ENCODE measurements at places on chromosomes 6 and 20.

- DNase-seq = no peak
These were observed 6.7 kb upstream of the LAMP5 start for GRCh38 chr20:9507544-9508239.

DNA sequence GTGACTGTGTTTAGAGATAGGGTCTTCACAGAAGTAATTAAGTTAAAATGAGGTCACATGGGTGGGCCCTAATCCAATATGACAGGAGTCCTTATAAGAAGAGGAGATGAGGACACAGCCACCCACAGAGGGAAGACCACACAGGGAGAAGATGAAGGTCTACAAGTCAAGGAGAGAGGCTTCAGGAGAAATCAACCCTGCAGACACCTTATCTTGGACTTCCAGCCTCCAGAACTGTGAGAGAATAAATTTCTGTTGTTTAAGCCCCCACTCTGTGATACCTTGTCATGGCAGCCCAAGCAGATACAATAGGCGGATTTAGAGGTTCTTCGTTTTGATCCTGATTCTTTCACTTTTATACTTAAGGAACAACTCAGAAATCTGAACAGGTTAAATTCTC, 63.5 kb upstream of the NEDD9 start:
- DNase-seq = no peak

GRCh38 chr6:19925533-19925932, 88.4 kb downstream of the ID4 start:
- DNase-seq = peak; percentile 10

DNA sequence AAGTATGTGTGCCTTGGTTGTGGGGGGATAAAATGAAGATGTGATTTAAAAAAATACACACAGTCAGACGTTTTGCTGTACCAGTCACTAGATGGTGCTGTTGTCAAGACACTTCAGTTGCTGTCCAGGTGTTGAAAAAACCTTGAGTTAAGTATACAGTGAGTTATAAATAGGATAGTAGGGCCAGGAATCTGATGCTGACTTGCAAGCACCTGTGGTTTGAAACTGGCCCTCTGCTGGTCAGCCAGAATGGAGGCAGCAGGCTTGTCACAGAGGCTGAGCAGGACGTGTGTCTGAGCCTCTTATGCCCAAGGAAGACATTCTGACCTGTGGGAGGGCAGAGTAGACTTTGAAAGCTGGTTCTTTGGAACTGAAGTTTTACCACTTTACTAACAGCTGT, 27.8 kb downstream of the RNF8 start:
- peak; percentile 71 for DNase-seq

DNA sequence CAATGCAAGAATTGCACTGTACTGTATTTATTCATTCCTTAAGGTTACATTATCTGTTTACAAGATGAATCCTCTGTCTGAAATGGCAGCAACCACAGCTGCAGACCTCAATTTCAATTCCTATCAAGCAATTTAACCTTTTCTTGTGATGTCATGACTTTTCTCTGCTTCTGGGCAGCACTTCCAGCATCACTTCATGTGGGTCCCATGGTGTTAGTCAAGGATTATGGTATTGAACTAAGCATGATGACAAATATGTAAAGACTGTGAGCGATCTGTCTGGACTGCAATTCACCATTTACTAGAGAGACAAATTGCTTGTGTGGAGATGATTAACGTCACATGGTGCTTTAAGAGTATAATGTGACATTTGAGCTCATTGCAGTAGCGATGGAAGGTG, 90.5 kb upstream of the CCN2 start:
- no peak for DNase-seq

DNA sequence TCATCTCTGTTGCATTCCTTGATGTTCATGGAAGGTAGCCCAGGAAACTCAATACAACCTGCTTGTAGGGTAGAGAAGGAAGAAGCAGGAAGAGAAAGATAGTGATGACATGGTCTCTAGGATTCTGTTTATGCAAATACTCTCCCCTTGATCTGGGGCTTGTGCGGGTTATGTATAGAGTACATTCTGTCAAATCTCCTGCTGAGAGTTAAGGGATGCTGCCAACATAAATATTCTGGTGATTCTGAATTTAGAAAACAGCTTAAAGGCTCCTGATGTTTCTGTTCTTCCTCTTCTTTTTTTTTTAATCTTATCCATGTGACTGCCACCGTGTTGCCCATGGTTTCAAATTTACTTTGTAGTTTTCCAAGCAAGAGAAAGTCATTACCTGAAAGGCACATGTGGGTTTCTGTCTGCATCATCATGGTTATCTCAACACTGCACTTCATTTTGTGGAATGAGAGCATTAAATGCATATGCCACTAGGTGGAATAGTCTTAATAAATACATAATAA, 150.6 kb downstream of the RPS12 start:
- DNase-seq = no peak

DNA sequence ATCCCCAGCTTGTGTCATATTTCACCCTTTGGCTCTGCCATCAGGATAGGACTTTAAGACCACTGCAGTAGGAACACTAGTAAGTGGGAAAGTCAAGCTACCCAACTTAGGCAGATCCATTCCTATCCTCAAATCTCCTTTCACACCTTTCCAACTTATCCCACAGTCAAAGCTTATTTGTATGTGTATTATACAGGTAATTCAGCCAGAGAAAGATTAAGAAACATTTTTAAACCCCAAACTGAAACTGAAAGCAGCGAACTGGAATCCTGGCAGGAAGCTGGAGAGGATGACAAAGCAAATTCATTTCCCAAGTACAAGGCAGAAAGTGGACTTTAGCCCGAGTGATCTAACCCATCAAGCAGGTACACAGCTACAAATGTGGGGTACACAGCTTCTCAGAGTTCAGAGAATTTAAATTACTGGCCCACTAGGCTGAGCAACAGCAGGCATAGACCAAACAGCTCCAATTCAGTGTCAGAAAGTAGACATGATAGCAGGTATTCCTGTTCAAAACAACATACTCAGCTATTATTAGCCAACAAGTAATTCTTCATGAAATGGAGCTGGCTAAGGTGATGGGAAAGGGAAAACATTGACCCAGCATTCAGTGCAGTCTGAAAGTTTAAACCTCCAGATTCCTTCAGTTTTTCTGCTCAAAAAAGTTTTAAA, 39.1 kb downstream of the ILRUN start:
- no peak for DNase-seq

GRCh38 chr20:62049342-62050165, 16.1 kb downstream of the TAF4 start:
- no peak for DNase-seq

DNA sequence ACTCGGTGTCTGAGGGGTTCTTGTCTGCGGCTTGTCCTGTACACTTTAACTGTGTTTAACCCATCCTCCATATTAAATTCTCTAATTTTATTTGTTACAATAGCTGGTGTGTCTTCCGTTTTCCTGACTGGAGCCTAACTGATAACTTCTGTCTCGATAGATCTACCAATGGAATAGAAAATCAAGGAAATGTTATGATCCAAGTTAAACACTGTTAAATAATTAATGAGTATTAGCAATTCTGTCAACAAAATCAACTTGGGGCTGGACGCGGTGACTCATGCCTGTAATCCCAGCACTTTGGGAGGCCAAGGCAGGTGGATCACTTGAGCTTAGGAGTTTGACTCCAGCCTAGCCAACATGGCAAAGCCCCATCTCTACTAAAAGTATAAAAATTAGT, 81.7 kb downstream of the DNAH8 start:
- no peak for DNase-seq

- DNase-seq = no peak
These were observed 1.1 kb upstream of the GDAP1L1 start for GRCh38 chr20:44245977-44246376.

DNA sequence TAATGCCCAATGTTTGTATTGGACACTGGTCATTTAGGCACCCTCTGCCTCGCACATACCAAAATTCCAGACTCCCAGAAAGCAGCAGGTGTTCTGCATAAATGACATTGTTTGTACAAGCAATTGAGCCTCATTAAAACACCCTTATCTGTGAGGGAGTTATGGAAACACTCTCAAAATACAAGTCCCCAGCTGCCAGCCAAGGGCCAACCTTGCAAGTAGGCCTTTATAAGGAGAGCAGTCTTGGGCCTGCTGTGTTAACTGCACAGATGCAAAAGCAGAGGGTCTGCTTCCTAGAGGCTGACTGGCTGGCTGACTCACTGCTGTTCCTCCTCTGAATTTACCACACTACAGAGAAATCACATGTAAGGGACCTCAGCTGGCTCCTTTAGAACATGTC, 150.4 kb upstream of the HMGN3 start:
- no peak for DNase-seq

GRCh38 chr6:131394768-131395432, 178.1 kb upstream of the ARG1 start:
- DNase-seq = no peak

DNA sequence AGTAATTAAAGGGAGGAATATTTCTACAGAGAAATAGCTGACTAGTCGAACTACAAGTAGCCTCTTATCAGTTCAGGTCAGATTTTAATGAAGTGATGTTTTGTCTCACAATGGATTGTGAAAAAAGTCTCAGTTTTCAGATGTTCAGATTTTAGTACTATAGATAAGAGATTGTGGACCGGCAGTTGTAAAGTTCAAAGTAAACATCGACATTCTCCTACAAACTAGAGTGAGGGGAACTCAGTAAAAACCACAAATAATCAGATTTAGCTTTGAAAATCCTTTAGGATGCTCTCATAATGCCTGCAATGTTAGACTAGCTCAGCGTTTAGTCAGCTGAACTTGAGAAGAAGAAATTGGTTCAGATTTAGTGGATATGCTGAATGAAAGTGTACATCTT, 39.9 kb downstream of the RCAN2 start:
- DNase-seq = no peak

DNA sequence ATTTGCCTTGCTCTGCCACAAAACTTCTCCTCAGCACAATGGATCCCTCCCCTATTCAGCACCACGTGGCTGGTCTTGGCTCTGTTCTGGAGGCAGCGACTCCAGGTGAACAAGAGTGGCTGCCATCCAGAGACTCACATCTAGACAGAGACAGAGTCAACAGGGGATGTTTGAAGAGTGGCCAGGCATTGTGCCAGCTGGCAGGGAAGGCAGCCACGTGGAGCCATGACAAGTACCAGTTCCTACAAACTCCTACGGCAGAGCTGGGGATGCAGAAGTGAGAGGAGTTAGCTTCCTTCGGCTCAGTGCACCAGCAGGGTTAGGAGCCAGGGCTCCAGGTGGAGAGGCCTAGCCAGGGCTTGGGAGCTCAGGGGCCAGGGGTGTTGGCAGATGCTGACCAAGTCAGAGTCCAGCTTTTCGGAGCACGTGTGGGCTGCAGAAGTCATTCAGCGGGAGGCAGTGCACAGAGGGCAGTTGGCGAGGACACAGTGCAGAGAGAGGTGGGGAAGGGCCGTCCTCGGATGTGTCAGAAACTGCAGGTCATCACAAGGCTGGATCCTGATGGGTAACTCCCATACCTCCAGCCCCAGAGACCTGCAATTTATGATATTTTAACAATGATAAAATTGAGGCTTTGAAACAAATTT, 171.7 kb upstream of the PDE10A start:
- no peak for DNase-seq

DNA sequence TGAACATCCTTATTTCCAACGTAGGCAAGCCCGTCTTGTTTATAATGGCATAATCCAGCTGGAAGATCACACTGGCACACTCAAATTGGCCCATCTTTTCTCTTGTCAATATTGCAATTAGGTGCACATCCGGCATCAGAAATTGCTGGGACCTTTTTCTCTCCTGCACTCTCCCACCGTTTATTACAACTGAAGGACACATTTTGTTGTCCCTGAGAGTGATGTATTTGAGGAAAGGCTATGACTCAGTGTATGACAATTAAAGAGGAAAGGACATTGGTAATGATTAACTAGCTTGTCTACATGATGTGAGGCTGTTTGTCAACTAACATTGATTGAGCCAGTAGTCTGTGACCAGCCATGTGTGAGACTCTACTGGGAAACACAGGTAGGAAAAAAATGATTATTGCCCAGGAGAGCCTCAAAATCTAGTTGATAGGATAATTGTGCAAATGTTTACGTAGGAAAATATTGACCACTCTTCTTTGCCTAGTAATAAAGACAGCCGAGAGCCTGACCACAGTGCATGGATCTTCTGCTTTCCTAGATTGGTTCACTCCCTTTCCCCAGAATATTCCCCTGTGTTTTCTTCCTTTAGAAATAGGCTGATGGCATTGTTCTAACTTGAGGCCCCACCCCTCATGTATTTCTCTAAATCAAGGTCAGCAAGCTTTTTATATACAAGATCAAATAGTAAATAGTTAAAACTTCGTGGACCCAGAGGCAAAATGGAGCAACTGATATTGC, 230.0 kb upstream of the BTBD3 start:
- DNase-seq = no peak

DNA sequence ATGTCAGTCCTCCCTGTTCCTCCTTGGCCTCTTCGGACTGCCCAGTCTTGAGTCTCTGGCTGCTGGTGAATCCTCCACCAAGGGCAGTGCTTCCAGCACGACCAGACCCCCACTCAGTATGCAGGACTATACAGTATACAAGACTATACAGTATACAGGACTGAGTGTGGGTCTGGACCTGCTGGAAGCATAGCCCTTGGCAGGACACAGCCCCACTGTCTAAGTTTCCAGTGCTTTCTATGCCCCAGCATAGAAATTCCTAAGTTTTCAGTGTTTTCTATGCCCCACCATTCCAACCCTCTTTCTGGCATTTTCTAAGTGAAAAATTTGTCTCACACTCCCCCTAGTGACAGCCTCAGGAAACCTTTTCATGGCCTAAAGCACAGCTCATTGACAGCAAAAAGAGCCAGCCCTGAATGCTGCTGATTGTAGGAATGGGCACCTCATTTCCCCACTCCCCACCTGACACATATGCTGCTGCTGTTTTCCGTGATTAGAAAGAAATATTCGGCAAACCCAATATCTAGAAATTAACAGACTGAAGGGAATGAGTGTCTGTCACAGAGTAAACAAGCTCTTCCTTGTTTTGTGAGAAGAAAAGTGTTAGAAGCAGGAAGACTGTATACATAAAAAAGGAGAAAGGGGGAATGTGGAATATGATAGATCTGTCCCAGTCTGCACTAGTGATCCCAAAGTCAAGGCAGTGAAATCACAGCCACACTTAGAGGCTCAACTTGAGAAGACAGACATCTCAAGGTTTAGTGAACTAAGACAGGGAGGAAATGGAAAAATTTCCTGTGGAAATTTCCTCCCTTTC, 206.9 kb downstream of the IBTK start:
- DNase-seq = peak; percentile 8

DNA sequence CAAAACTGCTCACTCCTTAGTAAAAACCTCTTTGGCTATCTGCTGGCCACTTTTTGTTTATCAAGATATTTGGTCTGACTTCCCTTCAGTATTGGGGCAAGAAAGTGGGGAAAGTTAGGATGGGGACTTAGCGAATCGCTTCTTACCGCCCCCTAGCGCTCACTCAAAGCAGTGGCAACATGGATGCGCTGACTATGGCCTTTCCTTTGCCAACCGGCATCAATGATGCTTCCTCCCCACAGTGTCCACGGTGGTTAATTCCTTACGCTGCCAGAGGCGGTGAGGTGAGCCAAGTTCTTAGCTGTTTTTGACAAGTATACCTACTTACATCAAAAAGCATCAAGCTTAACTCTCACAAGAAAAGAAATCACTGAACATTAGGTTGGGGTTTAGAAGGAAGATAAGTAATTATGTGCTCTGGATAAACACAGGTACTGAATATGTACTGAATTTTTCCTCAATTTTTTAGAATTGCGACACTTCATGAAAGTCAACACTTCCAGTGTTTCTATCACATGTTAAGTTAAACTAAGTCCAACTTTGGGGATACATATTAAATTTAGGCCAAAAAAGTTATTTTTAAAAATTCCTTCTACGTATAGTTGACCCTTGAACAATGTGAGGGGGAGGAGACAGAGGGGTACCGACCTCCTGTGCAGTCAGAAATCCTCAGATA, 86.7 kb downstream of the GMDS start:
- no peak for DNase-seq

Measured in GM10248 (cell line).